ENCODE measurements at places on chromosomes 11 and 22.
A peak's percentile ranks its signal among the peaks of the same experiment; 100 is the strongest.

DNA sequence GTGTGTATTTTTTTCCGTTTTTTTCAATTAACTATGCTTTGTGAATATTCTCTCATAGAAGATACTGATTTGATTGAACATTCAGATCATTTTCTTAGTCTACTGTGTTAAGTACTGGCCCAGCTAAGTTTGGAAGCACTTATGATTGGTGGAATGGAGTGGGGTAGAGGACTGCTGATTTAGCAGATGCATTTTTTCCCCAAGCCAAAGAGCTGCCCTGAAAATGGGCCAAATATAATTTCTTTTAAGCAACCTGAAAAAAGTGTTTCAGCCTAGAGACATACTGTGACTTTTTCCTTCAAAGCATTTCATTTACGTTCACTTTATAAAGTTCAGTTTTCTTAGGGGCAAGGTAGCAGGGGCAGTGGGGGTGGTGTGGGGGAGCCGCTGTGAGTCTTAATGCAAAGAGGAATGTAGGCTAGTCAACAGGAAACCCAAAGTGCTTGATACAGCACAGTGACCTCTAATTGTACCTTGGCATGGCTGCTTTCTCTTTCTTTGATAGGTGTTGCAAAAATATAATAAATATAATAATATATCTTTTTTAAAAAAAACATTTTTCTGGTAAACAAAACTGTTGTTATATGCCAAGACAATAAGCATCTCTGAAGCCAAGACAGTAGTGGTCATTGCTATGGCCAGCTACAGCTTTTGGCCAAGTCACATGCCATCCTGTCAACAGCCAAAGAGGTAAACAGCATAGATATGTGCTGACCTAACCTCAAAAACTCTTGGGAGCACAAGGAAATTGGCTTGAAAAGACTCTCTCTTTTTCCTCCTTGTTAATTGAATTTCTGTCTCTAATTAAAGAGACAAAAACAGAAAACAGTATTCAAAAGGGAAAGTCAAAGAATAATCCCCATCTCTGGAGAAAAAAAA, 58.8 kb downstream of the LIF start:
- no peak for DNase-seq

GRCh38 chr11:8871171-8871775, 39.7 kb upstream of the AKIP1 start:
- peak; percentile 91 for DNase-seq

- no peak for DNase-seq
Measured at GRCh38 chr11:30914143-30914762, 328.1 kb upstream of the MPPED2 start.

GRCh38 chr11:120136356-120136755, 1.6 kb downstream of the TRIM29 start:
- no peak for DNase-seq

DNA sequence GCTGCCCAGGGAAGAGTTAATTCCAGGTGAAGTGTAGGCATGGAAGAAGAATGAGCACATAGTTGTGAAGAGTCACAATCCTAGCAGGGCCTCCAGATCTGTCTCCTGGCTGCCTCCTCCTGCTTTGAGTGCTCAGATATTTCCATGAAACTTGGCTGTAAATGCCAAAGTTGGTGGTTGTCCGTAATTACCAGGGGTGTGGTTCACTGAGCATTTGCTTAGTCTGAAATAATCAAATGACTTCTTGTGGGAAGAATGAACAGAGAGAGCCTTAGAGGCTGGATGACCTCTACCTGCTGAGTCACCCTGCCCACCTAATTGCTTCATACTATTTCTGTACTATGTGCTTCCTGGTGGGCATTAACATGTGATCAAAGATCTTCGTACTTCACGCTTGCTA, 50.9 kb downstream of the APIP start:
- no peak for DNase-seq

DNA sequence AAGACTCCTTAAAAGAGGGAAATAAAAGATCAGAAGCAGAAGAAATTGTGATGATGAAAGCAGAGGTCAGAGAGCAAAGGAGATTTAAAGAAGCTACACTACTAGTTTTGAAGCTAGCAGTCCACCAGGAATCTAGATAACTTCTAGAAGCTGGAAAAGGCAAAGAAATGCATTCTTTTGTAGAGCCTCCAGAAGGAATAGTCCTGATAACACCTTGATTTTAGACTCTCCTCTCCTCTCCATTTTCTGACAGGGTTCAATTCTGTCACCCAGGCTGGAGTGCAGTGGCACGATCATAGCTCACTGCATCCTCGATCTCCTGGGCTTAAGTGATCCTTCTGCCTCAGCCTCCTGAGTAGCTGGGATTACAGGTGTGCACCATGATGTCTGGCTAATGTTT, 1187.3 kb upstream of the CNTN5 start:
- no peak for DNase-seq

DNA sequence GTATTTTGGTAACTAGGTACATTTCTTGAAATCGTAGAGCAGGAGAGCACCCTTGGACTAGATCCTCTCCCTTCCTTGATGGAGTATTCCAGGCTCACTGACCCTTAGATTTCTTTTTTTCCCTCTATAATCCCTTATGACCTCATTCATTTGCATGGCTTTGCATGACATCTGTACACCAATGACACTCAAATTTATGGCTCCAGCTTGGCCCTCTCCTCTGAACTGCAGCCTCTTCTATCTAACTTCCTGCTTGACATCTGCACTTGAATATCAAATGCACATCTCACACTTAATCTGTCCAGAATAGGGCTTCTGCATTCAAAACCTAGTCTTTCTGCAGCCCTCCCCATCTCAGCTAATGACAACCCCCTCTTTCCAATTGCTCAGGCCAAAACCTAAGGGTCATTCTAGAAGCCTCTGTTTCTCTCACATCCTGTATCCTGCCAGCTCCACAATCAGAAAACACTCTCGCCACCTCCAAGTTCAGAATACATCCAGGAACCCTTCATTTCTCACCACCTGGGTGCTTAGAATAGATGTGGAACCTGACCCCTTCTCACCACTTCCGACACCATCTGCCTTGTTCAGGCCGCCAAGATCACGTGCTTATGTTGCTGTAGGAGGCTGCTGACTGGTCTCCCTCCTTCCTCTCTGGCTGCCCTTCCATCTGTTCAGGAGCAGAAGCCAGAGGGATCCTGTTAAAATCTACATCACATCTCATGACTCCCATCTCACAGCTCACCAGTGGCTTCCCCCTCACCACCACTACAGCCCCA, 138.9 kb upstream of the MTNR1B start:
- DNase-seq, result no peak

GRCh38 chr11:108069947-108070346, 51.4 kb upstream of the ACAT1 start:
- no peak for DNase-seq

- no peak for DNase-seq
Measured at GRCh38 chr11:60204922-60205321, 22.0 kb upstream of the MS4A6A start.

DNA sequence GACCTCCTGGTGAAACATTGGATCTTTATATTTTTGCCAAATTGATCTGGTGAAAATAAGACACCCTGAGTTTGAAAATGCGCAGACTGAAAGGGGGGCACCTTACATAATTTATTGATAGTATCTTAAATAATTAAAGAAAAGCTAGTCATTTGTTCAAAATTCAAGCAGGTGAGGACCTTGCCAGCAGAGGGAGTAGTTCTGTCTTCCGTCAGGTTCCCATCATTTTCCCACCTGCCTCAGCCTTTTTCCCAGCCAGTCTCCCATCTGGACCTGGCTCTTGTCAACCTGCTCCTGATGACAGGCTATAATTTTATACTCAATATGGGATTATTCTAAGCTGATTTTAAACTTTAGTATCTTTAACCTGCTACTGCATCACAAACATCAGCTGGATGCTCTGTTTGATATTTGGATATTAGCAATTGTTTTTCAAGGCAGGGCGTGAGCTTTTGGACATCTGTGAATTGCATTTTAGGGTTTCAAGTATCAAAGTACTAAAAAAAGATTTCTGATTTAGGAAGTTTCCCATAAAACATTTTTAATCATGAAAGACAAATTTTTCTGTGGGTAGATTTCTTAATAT, 132.0 kb downstream of the ELP4 start:
- peak; percentile 8 for DNase-seq

DNA sequence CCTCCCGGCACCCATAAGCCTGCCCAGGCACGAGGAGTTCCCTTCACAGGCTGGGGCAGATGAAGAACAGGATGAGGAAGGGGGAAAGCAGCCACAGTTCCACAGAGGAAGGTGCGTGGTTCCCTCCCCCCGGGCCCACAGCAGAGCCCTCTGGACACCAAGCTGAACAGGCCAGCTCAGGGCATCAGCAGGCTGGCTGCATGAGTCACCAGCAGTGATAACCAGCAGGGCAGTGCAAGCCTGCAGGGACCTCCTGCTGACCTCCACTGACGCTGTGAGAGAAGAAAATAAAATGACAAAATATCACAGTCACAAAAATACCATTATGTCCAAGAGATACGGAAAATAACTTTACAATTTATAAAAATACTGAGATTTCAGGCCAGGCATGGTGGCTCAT, 11.5 kb downstream of the RTL6 start:
- no peak for DNase-seq

All from left renal cortex interstitium (tissue), 4 donors.